Stomach (tissue), 19 donors: ENCODE measurements at places on chromosomes 12 and 14. TPM values are rescaled to one million over a fixed set of nuclear protein-coding genes. Genes with fewer than 3 reads are reported as not detected.

- H3K36me3 ChIP-seq: no peaks in the 10 kb centered on the region
- no peak overlapping the region for H3K4me3 ChIP-seq
- no peak overlapping the region for H3K27ac ChIP-seq
- no peak for DNase-seq
- H3K27me3 ChIP-seq: no peaks in the 10 kb centered on the region
- H3K4me1 ChIP-seq: no peaks in the 10 kb centered on the region
These were observed 203.1 kb downstream of the ETNK1 start for GRCh38 chr12:22828066-22828465.

The PYM1 gene
- 42.8 TPM for polyA plus RNA-seq

GRCh38 chr14:106187216-106187615, 660.8 kb downstream of the TMEM121 start:
- H3K27ac ChIP-seq: no peak overlapping the region
- H3K27me3 ChIP-seq: peaks cover 9% of the 10 kb centered on the region
- H3K4me3 ChIP-seq: no peak overlapping the region
- no peak for DNase-seq

DNA sequence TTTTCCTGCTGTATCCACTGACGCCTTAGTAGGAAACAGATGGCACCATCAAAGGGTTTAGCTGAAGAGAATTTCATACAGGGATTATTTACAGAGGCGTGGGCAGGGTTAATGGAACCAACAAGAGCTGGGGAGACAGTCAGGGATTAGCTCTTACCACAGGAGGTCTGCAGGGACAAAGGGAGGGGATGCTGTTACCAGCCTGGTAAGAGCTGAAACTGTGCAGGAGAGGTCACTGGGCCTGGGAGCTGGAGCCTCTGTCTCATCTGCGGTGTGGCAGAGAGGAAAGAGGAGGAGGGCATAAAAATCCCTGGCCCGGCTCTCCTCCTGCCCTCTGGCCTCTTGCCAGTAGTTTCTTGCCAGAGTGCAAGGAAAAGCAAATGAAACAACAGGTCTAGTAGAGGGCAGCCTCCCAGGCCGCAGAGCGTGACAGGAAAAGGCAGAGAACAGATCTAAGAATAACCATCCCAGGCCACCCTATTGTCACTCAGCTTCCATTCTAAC, 18.9 kb upstream of the POC1B start:
- H3K27ac ChIP-seq: no peak overlapping the region
- H3K4me1 ChIP-seq: peaks cover 27% of the 10 kb centered on the region
- no peaks in the 10 kb centered on the region for H3K27me3 ChIP-seq

DNA sequence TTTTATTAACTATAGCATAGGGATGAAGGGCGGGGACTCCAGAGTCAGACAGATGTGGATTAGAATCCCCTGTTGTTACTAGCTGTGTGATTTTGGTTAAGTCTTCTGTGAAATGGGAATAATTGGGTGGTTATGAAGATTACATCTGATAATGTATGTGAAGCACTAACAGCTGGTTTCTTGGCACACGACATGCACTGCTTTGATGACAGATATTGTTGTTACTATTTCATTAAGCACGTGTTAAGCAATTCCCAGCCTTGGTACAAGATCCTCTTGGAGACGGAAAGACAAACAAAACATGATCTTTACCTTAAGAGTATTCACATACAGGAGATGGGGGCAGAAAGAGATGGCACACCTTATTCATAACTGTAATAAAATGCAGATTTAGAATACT, 7.9 kb downstream of the PPFIBP1 start:
- no peaks in the 10 kb centered on the region for H3K27me3 ChIP-seq
- H3K4me3 ChIP-seq: no peak overlapping the region
- H3K4me1 ChIP-seq: no peaks in the 10 kb centered on the region
